ENCODE measurements at places on chromosomes 4 and X. TPM values are rescaled to one million over a fixed set of nuclear protein-coding genes. Genes with fewer than 3 reads are reported as not detected.

The RASGEF1B gene
- 0.04 TPM for polyA plus RNA-seq

The DGKK gene
- polyA plus RNA-seq, result not detected

The ARMCX1 gene
- polyA plus RNA-seq, result 40.5 TPM

The RAB40AL gene
- polyA plus RNA-seq, result 0.21 TPM

The AGTR2 gene
- not detected for polyA plus RNA-seq

The MAOA gene
- polyA plus RNA-seq, result 0.37 TPM

DNA sequence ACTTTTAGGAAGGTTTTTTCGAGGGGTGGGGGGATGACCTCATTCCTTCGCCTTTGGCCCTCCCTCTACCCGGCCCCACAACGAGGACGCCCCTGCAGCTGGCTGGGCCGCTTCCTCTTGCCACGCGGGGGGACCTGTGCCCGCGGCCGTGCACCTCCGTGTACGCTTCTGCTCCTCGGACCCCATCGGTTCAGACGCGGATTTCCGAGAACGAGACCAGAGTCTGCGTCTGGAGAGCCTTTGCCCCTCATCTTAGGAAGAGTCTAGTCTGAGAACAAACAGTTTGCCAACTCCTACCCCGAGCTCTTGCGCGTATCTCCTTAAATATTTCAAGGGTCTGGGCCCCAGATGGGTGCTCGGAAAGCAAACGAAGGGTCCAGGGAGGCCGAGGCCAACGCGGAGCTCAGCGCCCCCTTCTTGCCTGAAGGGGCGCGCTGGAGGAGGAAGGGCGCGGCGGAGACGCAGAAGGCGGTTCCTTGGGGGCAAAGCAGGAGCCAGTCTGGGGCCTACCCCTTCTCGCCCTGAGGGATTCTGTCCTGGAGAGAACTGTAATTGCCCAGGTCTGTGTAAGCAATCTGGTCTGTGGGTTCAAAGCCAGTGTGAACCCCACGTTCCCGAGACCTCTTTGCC, 3.9 kb upstream of the SFRP2 start:
- no peak for DNase-seq

DNA sequence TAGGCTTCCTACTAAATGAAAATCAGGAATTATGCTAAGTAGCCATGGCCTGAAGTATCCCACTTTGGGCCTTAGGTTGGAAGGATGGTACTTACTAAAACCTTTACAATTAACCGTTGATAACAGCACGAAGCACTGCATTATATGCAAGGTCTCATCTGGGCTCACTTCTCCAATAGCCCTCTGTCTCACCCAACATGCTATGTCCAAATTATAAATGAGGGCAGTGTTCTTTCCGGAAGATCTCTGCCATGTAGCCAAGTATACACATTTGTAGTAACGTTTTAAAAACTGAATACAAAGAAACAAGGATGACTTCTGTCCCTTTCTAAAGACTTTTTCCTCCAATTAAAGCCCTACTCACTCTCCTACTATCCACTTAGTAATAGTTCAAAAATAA, 51.6 kb downstream of the SCFD2 start:
- no peak for DNase-seq

DNA sequence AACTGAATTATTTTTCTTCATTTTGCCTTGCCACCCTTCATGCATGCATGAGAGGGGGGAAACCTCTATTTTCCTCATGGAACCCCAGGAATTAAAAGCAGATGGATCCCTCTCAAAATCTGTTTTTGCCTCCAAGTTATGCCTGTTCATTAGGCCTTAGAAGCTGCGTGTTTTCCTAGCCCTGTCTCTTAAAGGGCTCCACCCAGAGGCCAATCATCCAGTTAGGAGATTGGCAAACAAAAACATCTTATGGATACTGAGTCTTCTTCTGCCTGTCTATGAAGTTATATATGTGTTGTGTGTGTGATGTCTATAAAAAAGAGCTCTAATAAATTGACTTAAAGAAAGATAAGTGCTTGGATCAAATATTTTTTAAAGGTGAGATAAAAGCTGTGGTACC, 142.9 kb downstream of the ANAPC10 start:
- no peak for DNase-seq

DNA sequence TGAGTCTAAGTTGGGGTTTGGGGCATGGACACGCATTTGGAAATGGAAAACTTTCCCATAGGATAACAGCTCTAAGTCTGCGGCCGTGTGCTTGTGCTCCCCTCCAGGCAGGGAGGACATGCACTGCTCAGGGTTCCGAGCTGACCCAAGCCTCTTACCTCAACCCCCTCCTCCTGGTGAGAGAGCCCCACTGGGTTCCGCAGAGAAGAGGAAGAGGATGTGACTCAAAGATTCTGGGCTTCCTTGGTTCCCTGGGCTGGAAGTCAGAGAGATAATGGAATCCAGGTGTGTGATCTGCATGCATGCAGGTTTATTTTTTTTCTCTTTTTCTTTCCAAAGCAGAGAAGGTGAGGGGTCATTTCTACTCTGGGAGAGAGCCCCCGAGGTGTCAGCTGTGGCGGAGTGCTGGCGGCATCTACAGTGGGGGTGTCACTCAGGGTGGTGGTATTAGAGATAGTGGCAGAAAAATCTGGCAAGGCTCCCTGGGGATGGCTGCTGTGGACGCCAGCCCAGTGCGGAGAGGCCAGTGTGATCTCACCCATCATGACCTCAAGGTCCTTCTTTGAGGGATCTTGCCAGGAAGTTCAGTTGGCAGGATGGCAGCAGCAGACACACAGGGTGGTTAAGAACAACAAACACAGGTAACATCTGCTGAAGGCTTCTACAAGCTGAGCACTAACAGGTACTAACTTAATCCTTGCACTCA, 168.7 kb upstream of the HAND2 start:
- no peak for DNase-seq

GRCh38 chrX:84046403-84046984, 141.5 kb downstream of the RPS6KA6 start:
- DNase-seq, result no peak

- no peak for DNase-seq
Observed at GRCh38 chr4:187302457-187303150, 578.9 kb upstream of the FAT1 start.

All from AG04450 (cell line).